EL (cell line): ENCODE measurements at places on chromosomes 16 and 17.

DNA sequence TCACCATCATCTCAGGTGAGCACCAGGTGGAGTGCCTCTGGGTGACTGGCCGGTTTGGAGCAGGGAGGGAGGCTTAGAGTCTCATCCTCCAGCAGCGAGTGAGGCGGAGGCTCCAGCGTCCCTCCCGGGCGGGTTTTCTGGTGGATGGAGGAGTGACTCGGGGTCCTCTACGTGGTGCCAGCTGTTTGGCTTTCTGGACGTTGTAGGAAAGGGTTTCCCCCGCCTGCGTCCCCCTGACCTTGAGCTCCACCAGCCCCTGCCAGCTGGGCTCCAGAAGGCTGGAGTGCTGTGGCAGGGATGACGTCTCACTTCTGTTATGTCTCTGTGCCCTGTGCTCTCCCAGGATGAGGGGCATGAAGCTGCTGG lies 522 bp downstream of the DNASE1 start:
- no peak for DNase-seq

- DNase-seq: no peak
Measured at GRCh38 chr16:67780847-67781564, 25.4 kb downstream of the RANBP10 start.

- DNase-seq: no peak
Measured at GRCh38 chr17:17740615-17741348, 59.5 kb downstream of the RAI1 start.

GRCh38 chr16:3152277-3152990 lies 17.6 kb downstream of the ZNF213 start:
- DNase-seq: peak; percentile 93

- DNase-seq: no peak
Measured at GRCh38 chr16:4046221-4046620, 70.0 kb downstream of the ADCY9 start.
